ENCODE measurements at places on chromosomes 4 and X. TPM values are rescaled to one million over a fixed set of nuclear protein-coding genes. Genes with fewer than 3 reads are reported as not detected.

DNA sequence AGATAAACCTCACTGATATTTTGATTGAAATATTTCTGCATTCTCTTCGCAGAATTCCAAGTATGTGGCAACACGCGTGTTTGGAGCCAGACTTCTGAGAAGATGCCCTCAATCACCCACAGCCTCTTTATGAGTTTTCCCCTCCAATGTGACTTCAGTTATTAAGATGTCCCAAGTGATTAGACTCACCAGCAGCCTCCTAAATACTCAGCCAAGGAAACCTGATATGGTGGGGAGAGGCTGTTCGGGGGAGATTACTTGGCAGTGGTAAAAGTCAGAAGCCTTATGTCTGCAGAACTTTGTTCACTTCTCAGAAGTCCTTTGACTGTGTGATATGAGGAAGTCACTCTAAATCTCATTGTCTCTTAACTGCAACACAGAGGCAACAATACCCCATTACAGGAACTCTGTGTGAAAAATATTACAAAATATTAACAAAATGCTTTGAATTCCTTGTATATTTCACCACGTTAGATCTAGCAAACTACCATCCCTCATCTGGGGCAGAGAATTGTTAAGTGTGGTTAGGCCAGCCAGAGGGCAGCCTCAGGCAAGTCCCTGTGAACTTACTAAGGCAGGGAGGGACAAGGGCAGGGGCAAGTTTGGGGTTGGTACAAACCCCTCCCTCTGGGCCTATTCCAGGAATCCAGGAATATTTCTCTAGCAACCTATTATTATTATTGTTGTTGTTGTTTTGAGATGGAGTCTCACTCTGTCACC lies 151.4 kb upstream of the USP9X start:
- no peak for DNase-seq

The IL2 gene
- not detected for polyA plus RNA-seq

- no peak for DNase-seq
These were observed 50.4 kb downstream of the C4orf50 start for GRCh38 chr4:5967783-5968182.

DNA sequence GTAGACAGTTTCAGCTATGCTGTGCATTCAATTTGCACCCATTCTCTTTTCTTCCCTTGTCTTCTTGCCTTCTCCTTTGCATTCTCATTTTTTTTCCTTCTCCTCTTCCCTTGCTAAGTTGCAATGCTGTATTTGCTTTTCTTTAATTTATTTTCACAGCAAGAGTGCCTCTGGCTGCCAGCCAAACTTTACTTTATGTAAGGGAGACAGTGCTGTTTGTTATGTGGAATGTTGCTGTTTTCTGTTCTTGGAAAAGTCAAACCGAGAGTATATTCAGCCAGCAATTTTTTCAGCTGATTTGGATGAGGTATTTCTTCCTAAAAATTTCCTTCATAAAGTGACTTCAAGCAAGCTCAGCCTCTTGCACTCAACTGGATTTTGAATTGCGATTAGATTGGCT lies 1293.4 kb downstream of the ARAP2 start:
- DNase-seq, result peak; percentile 25

DNA sequence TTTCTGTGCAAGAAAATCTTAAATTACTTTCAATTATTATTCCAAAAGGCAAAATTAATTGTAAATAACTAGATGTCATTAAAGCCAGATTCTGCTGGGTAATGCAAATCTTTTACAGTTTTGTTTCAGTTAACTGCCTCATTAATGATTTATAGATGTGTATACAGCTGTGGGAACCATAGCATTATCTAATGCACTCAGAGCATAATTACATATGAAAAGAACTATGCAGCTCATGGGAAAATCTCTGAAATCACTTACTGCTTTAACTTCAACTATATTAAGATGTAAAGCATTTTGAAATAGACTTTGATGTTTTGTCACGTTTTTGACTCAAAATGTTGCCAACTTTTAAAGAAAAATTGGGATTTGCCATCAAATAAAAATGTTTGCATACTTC lies 630.3 kb upstream of the KLHL4 start:
- DNase-seq, result no peak
